ENCODE measurements at places on chromosomes 7 and 10.

DNA sequence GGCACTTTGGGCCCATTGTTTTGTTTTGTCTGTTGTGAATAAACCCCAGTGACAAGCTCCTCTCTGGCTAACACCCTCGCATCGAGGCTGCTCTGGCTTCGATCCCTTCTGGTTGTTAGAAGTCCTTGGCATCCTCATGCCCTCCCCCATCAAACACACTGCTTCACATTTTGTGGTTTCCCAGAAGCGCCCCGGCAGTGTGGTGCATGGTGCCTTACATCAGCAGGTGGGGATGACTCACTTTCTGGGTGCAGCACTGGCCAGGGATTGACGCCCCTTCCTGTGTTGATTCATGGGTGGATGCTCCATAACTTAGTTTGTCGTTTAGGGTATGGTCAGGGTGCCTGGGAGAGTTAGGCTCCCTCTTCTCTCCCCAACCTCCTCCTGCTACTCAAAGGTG lies 51.4 kb downstream of the PLPP4 start:
- DNase-seq: peak; percentile 14

- DNase-seq: peak; percentile 91
These were observed 27.1 kb downstream of the KLF6 start for GRCh38 chr10:3757638-3758490.

GRCh38 chr7:104341546-104341945 lies 13.1 kb downstream of the LHFPL3 start:
- no peak for DNase-seq

GRCh38 chr10:114523876-114524275 lies 119.6 kb upstream of the AFAP1L2 start:
- DNase-seq: no peak

GRCh38 chr10:35416619-35417312 lies 80.5 kb downstream of the CCNY start:
- no peak for DNase-seq

GRCh38 chr7:97422046-97422445 lies 304.5 kb downstream of the SDHAF3 start:
- DNase-seq: no peak

DNA sequence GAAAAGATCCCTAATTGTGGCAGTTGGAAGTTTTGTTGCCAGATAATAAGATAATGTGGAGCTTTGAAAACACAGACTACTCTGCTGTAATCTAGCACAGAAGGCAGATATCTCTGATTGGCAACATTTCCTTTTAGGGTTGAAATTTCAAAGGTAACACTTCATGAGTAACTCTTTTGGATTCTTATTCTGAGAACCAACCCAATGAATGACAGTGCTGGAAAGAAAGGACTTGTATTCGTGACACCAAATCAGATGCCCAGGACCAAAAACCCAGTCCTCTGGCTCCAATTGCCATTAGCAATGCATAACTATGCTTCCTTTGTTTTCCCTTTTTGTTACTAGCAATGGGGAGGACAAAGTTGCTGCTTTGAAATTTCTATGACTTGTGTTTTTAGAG lies 41.0 kb upstream of the ELMO1 start:
- no peak for DNase-seq

DNA sequence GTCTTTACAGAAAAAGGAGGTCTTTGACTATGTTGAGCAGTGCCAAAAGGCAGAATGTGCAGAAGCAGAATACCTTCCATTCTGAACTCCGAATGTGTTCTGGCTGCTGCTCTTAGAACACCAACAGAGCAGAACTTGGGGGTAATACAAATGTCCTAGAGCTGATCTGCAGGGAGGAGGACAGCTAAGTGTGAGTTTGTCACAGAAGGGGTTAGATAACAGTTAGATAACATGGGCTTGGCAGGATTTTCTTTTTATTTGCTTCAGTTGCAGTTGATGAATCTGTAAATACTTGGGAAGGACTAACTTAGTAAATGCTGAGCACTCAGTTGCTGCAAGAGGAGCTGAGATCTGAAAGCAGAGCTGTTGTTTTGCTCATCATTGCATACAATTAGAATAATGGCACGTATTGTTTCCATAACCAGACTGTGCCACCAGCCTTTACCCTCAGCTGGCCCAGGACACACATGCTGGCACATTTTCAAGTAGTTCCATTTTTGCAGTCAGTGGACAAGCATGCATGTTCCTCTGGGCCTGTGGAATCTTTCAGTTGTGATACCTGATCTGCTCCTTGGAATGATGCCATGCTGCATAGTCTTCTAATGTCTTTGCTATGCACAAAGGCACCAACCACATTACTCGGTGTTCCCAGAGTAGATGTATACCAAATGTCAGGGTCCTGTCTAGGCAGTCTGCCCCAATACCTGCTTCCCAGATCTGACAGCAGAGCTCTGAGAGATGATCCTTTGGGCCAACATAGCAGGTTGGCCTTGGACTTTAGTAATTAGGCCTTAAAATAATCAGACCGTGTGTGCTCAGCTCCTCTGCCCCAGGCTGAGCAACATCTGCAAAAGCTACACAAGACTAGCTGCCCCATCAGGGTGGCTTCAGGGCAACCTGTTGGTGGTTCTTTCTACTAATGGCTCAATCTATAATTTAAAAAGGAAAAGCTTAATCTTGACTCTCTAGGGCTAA lies 55.7 kb downstream of the GSDME start:
- DNase-seq: no peak

- no peak for DNase-seq
These were observed 184.6 kb upstream of the SP4 start for GRCh38 chr7:21243265-21243664.

- DNase-seq: no peak
These were observed 13.7 kb upstream of the WAPL start for GRCh38 chr10:86535132-86535882.

DNA sequence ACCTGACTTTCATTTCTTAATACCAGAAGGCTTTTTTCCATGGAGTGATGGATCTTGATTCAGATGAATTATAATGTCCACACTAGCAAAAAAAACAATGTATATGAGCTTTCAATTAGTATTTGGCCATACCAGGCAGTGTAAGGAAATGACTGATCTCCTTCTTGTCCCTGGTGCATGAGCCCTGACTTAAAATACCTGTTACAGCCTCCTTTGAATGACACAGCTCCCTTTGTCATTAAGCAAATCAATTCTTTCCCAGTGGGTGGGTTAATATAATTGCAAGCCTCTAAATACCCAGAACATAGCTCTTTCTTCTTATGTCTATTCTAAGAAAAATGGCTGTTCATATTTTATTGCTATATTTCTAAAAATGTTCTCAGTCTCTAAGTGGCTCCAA lies 164.7 kb downstream of the C1GALT1 start:
- no peak for DNase-seq

GRCh38 chr10:49395741-49396665 lies at the start of gene DRGX:
Gene DRGX, minus strand, starts transcription at chr10:49396089. Its CDS starts 649 bp downstream, at chr10:49395440.
- DNase-seq: no peak

DNA sequence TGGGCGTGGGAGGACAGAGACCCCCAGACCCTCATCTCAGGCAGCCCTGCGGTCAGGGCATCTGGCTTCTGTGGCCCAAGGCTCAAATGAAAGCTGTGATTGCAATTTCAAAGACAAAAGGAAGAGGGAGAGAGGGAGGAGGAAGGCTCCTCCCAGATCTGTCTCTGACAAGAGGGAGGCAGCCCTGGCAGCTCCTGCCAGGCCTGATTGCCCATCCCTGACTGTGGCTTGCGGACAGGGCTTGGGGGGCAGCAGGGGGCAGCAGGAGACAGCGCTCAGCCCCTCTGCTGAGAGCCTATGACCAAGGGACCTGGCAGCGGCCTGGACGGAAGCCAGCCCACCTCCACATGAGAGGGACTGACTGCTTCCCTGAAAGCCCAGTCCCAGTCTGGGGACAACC lies 91.8 kb downstream of the PTPRN2 start:
- DNase-seq: no peak

DNA sequence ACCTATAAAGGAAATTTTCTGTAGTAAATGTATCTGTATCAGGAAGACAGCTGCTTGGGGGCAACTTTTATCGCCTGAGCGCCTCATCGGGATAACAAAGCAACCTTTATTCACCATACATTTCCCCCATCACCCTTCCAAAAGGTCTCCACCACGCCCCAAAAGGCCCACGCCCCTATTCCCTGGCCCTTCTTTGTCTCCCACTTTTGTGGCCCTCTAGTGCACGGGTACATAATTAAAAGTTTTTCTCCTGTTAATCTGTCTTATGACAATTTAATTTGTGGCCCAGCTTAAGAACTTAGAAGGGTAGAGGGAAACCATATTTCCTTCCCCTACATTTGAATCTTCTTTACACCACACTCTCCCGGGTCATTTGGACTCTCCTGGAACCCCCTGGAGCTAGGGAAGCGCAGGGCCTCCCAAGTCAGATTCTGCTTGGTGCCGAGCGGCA lies 625 bp downstream of the RP9 start:
- peak; percentile 24 for DNase-seq

DNA sequence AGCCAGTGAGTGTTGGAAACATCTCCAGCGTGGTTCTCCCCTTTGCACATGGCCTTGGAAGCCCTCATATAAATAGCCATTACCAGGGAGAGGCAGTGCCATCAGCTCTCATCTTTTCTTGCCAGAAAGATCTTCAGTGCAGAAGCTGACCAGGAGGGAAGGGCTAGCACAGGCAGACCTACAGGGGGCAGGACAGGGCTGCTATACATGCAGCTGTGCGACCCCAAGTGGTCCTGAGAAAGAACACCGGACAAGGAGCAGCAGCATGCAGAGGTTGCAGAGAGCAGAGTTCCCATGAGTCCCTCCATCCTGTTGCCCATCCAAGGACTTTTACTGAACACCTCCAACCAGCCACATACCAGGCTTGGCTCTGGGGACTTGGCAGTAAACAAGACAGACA lies 17.1 kb downstream of the GRID1 start:
- DNase-seq: no peak

DNA sequence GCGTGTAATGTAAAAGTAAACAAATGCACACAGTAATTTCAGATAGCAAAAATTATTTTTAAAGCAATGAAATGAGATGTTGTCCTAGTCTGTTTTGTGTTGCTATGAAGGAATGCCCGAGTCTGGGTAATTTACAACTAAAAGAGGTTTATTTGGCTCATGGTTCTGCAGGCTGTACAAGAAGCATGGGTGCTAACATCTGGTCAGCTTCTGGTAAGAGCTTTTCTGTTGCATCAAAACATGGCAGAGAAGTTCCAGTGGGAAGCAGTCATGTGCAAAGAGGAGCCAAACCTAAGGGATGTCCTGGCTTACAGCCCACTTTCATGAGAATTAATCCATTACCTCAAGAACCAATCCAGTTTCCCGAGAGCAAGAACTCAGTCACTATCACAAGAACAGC lies 62.9 kb upstream of the MNX1 start:
- no peak for DNase-seq

GRCh38 chr7:12630513-12630819 lies 57.0 kb upstream of the ARL4A start:
- DNase-seq: no peak

GRCh38 chr7:150949971-150950491 lies 28.1 kb downstream of the KCNH2 start:
- no peak for DNase-seq

Measured in activated CD4-positive, alpha-beta T cell treated with anti-CD3 and anti-CD28 coated beads, Interleukin-2, Interleukin-4, amounts not matched to agents 100 ng/mL and 50 ng/mL, durations not matched to agents 16 hours and 8 hours (primary cell).